Fibroblast of villous mesenchyme (primary cell): ENCODE measurements at places on chromosomes 11 and 22.

- no peak for DNase-seq
Observed at GRCh38 chr11:48122246-48122645, 94.4 kb upstream of the OR4B1 start.

DNA sequence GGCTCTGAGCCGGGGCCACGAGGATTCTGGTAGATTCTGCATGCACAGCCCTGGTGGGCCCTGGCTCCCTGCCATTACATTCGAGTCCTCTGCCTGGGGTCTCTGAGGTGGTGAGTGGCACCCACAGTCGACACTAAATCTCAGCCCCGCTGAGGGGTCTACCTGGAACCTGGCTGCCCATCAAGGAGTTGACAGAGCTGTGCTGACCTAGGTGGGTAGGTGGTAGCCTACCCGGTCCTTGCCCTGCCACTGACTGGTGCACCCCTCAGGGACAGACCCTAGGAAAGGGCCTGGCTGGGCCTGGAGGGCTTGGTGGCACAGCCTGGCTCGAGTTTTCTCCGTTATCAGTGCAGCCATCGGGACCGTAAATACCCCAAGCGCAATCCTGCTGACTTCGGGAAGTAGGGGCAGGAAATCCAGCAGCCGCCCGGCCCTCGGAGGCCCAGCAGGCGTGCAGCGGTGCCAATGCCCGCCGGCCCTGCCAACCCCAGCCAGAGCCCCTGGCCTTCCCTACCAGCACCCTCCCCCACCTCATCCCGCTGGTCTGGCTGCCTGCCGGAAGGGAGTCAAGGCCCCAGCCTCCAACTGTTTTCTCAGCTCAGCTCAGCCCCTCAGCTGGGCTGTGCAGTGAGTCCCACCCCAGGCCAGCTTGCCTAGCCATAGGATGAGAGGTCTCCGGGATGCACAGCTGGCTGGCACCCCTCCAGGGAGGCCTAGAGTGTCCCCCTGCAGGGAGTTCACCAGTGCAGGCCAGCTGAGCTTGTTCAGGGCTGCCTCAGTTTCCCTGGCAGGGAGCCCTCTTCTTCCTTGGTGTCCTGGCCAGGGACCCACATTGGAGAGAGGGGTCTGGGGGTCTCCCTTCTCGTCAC is 80.4 kb upstream of the KCNQ1OT1 start:
- peak; percentile 16 for DNase-seq

DNA sequence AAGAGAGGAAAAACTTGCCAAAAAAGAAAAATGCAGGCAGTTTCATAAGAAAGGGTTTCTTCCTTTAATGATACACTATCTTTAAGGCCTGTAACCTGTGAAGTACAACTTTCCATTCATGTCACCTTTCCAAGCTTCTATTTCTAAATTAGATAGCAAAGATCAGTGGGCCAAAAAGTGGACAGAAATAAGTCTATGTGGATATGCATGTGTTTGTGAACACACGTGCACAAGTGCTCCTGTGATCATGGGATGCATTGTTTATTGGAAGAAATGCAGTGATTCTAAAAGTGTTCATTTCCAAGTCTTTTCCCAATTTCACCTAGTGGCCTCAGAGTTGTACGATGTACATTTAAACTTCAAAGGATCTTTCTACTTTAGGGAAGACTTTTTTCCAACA is 230.0 kb upstream of the BLID start:
- DNase-seq, result no peak

GRCh38 chr11:57484141-57484710 is 23.9 kb downstream of the RTN4RL2 start:
- DNase-seq, result no peak

GRCh38 chr11:26331911-26332571 is at the start of gene ANO3:
Gene ANO3, plus strand, starts transcription at chr11:26332130. Its CDS starts 146 bp downstream, at chr11:26332276.
- peak; percentile 77 for DNase-seq

DNA sequence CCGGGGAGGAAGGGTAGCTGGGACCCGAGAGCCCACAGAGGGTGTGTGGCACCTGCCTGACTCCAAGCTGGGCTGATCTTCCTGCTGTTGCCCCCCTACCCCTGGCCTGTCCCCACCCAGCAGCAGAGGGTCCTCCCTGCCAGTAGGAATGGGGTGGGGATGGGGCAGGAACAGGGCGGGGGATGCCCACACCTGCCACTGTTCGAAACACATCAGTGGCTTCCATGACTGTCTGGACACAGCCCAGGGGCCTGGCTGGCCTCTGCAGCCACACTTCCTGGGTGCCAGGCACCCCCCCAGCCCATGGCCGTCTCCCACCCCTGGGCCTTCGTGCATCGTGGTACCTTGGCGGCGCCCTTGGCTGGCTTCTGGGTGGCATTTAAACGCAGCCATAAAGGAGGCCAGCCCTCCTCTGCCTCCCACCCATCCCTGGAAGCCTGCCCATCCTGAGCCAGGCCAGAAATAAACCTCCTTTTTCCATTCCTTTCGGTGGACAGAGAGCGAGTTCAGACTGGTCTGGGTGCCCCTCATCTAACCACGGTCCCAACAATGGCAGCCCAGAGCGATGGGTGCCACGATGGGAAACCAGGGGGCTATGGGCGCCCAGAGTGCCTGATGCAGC is 745 bp upstream of the SHISAL1 start:
- no peak for DNase-seq

GRCh38 chr22:49096476-49096875 is 731.2 kb downstream of the BRD1 start:
- DNase-seq, result no peak

DNA sequence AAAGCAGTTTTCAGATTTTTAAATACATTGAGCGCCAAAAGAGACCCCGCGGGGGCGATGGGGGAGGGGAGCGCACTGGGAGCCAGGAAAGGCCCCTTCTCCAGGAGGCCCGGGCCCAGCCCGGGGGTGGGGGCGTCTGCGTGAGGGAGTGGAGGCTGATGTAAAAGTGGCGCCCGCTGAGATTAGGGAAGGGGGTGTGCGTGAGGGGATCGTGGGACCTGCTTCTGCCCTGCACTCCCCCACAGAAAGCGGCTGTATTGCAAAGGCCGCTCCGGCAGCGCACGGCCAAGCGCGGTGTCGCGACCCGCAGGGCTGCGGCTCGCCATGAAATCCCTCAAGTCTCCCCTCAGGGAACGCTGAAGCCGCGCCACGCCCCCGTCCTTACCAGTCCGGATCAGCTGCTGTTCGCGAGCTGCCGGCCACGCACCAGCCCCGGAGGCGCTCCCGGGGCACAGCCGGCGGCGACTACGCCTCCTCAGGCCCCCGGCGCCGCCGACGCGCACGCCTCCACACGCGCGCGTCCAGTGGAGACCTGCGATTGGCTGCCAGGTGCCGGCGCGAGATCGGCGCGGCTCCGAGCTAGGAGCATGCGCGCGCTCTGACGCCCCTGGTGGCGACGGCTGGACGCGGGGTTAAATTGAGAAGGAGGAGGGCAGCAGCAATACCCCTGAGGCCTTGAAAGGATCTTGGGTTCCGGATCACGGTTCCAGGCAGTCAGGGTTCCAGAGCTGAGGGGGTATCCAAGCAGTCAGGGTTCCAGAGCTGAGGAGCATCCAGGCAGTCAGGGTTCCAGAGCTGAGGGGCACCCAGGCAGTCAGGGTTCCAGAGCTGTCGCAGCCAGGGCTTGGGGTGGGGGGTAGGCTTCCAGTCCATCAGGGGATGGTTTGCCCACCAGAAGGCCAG is at the start of gene ZNF280B:
TSS of gene ZNF280B (minus strand) at position 469 of the 903 bp plus-strand sequence. CDS start 19,344 bp downstream, outside the sequence.
- DNase-seq, result peak; percentile 85

DNA sequence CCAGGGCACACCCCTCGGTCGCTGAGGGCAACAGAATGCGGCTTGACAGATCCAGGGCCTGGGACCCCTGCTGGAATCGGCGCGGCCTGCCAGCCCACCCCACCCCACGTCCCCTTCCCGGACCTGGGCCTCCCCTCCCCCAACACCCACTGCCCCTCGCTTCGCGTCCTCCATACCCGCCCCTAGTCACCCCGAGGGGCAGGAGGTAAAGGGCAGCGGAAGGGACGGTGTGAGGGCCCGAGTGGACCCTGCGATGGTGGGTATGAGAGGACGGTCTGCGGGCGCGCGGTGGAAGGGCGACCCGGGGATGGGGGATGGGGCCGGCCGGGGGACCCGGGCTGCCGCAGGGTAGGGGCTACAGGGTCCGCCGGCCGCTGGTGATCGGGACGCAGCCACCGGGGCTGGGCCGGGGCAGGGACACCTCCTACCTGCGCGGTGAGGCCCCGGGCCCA is 311 bp downstream of the APBB1 start:
- DNase-seq, result no peak

GRCh38 chr11:126756855-126757254 is 243.7 kb downstream of the KIRREL3 start:
- DNase-seq, result no peak

- DNase-seq, result peak; percentile 20
Observed at GRCh38 chr11:31643857-31644256, 134.3 kb downstream of the ELP4 start.

DNA sequence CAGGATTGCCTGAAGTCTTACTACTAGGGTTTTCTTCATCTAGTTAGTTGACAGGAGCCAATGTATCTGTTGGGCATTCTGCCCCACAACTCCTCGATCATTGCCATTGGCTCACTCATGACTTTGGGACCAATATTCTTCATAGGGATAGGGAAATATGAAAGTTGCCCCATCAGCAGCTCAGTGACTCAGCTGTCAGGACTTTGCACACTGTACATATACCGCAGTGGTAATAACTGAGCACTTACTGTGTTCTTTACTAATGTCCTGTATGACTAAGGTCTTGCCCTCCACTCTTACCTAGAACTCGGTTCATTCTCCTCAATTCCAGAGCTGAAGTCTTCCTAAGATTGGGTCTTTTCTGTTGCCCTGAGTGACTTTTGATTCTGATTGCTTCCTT is 46.8 kb upstream of the PGR start:
- DNase-seq, result no peak

GRCh38 chr22:30313527-30314363 is 13.0 kb downstream of the TBC1D10A start:
- DNase-seq, result no peak

DNA sequence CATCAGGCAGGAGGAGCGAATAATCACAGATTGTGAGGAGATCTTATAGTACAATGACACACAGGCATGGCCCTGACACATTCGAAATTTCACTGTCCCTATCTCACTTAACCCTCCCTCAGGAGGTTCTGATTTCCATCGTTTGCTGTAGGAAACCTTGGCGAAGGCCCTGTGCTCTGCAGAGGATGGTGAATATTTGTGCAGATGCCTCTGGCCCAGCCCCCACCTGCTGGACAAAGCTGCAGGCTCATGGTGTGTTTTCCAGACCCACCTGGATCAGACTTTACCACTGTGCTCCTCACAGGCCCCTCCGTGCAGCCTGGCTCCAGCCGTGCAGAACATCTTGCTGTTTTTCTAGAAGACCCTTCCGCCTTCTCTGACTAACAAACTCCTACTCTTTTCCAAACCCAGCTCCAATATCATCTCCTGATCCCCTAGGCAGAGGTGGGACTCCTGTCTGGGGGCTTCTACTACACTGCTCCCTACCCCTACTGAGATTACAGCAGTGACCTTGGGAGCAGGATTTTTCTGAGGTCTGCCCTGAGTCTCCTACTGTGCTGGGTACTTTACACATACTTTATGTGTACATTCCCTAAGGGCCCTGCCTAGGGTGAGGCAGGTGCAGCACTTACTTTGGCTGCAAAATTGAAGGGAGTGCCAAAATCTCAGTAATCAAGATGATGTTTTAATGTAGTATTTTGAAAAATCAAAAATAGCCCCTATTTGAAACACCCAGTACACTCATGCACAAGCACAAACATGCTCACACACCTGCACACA is 412.7 kb downstream of the SOX6 start:
- DNase-seq, result no peak

DNA sequence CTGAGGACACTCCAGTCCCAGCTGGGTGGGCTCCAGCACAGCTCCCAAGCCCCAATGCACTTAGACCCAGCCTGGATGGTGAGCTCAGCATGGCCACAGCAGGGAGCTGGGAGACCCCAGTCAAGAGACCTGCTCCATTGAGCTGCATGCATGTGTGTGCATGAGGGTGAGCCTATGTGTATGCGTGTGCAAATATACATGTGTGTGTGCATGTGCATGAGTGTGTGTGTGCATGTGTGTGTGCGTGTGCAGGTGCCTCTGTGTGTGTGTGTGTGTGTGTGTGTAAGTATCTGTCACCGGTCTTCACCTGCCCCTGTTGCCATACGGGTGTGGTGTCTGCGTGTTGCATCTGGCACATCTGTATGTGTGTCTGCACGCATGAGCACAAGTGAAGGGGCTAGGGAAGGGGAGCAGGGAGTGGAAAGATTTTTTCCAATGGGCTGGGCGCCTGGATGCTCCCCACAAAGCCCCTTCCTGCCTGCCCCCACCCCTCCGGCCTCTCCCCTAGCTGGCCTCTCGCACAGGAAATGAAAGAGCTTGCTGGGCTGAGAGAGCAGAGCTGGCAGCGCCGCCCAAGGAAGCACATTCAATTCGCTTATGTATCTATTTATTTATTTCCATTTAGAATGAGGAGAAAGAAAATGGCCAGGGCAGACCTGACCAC is 4.1 kb downstream of the TSPAN32 start:
- peak; percentile 48 for DNase-seq
